ENCODE measurements at places on chromosomes 5 and 9.

- DNase-seq, result no peak
Observed at GRCh38 chr5:14706615-14707021, 42.1 kb downstream of the OTULIN start.

- DNase-seq, result no peak
Observed at GRCh38 chr9:18676525-18676924, 202.6 kb downstream of the ADAMTSL1 start.

- DNase-seq, result no peak
Observed at GRCh38 chr9:134007150-134007549, 15.0 kb upstream of the VAV2 start.

GRCh38 chr5:149364719-149365118 lies 6.9 kb downstream of the PCYOX1L start:
- DNase-seq, result no peak

DNA sequence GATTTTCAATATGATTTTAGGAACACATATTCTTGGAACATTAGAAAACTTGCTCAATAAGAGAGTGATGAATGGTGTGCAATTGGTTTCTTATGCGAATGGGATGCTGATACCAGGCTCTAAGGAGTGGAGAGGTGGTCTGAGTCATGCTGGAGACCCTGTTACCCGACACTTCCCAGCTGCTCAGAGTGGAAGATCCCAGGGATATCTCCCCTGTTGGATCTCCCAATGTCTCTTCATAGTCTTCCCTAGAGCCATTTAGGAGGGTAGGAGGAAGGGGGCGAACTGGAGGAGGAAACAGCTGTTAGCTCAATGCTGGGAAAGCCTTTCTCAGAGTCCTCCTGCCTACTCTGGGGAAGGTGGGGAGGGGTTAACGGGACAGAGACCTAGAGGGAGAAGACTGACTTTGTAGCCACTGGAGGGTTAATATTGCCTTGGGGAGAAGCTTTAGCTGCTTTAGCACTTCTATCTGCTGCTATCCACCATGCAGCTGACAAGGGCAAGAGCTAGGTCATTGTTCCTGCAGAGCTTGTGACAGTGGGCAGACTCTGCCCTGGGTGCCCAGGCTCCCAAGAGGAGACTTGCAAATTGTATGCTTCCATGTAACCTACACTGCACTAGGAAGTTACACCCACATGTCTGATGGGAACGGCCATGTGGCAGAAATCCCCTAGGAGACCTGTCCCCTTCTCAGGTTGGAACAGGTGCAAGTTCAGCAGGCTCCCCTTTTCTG lies 301.0 kb downstream of the GADD45G start:
- no peak for DNase-seq

DNA sequence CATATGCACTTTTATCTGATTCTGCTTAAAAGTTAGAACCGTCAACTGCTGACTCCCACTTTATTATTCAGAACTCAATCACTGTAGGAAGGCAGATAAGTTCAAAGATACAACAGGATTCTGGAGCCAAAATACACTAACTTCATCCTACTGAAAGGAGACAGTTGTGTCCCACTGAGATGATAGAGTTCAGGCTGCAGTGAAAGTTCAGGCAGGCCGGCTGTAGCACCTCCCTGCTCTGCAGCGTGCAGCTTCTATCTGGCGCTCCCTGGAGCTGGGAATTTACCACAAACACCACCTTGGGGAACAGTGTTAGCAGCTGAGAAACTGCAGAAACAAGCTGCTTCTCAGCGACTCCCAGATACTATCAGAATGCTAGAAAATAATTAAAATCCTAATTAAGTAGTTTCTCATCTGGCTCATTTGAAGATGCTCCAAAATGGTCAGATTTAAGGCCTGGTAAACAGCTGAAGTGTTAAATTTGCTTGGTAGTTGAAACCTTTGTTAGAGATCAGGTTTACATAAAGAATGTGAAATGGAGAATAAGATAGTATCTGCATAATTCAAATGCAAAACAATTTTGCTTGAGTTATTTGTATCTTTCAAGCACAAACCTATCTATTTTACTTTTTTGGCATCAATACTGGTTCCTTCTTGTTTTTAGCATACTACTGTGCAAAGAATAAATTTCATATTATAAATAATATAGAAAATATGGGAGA lies 52.3 kb upstream of the CNTLN start:
- DNase-seq, result no peak

GRCh38 chr5:57431759-57432158 lies 50.9 kb downstream of the ACTBL2 start:
- DNase-seq, result no peak

GRCh38 chr5:37807015-37807414 lies 32.8 kb downstream of the GDNF start:
- DNase-seq, result no peak

DNA sequence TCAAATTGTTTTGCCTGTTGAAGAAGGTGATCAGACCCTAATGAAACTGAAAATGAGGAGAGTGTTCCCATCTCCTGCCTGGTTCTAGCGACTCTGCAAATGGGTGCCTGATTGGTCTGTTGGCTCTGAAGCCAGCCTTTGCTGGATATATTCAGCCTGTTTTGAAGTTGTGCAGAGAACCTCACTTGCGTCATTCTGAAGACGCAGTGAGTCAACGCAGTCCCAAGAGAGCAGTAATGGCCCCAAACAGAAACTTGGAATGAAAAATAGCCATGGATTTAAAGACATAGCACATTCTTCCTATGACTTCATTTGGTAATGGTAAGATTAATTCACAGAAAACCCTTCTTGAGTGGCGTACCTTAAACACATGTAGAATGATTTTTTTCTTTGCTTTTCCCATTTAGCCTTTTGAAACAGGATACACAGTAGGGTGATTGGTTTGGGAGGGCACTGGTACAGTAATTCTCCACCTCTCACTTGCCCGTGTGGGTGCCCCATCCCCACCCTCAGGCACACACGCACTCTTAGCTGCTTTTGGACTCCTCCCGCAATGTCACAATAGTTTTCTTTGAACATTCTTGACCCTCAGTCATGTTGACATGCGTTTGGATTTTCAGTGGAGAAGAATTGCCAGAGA lies 54.1 kb upstream of the ABL1 start:
- no peak for DNase-seq

DNA sequence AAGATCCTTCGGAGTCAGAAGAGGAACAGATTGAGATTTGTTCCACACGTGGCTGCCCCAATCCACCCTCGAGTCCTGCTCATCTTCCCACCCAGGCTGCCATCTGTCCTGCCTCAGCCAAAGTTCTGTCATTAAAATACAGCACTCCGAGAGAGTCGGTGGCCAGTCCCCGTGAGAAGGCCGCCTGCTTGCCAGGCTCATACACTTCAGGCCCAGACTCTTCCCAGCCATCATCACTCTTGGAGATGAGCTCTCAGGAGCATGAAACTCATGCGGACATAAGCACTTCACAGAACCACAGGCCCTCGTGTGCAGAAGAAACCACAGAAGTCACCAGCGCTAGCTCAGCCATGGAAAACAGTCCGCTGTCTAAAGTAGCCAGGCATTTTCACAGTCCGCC lies 85.9 kb downstream of the GOLPH3 start:
- DNase-seq, result no peak

- no peak for DNase-seq
Observed at GRCh38 chr9:83622433-83622938, 457 bp upstream of the IDNK start.

- DNase-seq, result no peak
Observed at GRCh38 chr5:134273642-134274395, 47.9 kb upstream of the PPP2CA start.

- no peak for DNase-seq
Observed at GRCh38 chr9:32508728-32509127, 17.3 kb downstream of the RIGI start.

GRCh38 chr9:72982146-72982799 lies 29.4 kb upstream of the ALDH1A1 start:
- DNase-seq, result no peak
